ENCODE measurements at places on chromosomes 5 and 9.

DNA sequence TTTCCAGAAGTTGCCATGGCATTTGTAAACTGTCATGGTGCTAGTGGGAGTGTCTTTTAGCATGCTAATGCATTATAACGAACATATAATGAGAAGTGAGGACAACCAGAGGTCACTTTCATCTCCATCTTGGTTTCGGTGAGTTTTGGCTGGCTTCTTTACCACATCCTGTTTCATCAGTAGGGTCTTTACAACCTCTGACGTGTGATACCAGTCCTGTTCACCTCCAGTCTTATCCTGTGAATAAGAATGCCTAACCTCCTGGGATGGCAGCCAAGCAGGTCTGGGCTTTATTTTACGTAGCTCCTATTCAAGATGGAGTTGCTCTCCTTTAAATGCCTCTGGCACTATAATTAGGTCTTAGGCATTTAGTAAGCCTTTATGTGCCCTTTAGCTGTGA is 20.4 kb upstream of the RFK start:
- DNase-seq, result no peak

GRCh38 chr5:115338851-115339250 is 42.4 kb upstream of the CCDC112 start:
- no peak for DNase-seq

GRCh38 chr9:21801683-21802417 is 586 bp upstream of the MTAP start:
- no peak for DNase-seq

- no peak for DNase-seq
Observed at GRCh38 chr9:107738789-107739188, 249.2 kb upstream of the KLF4 start.

- no peak for DNase-seq
Observed at GRCh38 chr5:169104937-169105494, 195.9 kb downstream of the SLIT3 start.

DNA sequence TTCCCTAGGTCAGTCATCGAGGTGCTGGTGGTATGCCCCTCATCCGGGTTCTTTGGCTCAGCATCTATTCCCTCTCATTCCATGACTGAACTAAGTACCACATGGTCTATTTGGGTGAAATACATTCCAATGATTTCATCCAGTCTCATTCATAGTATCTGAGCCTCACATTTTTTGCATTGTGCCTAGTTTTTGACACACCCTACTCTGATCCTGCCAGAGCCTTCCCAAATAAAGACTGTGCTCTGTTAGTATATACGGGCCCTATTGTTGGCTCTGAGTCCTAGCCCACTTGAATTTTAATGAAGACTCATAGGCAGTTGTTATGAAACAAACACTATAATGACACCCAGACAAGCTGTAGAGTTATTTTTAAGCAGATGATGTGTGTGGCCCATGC is 740.7 kb downstream of the CETN3 start:
- DNase-seq, result no peak

DNA sequence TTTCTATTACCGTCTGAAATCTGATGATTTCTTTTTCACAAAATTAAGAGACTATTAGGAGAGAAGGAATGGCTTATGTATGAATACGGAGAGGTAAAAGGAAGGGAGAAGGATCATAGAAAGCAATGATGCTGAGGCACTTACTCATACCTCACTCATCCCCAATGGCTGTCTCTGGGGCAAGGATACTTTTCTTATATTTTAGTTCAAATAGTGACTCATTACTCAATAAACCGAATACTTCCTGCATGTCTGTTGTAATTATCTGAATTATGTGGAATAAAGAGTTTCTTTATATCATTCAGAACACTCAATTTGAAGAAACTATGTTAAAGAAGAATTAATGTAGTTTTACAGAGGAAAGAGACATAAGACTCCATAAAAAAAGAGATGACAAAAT is 284.5 kb upstream of the NUDT12 start:
- no peak for DNase-seq

DNA sequence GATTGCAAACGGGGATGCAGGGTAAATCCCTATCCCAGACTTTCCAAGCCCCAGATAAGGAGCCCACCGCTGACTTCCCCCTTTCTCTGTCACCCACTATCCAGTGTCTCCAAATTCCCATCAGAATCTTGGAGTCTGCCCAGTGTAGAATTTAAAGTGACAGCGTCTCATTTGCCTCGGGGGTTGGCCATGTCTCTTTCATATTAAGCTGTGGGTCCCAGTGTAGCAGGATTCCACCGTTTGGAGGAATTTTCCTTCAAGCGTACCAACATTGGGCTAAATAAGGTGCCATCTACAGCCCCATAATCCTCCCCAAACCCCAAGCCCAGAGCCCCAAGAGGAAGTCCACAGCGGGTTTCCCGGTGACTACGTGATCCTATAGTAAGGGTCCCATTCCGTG is 1.1 kb downstream of the BRINP1 start:
- DNase-seq, result no peak

DNA sequence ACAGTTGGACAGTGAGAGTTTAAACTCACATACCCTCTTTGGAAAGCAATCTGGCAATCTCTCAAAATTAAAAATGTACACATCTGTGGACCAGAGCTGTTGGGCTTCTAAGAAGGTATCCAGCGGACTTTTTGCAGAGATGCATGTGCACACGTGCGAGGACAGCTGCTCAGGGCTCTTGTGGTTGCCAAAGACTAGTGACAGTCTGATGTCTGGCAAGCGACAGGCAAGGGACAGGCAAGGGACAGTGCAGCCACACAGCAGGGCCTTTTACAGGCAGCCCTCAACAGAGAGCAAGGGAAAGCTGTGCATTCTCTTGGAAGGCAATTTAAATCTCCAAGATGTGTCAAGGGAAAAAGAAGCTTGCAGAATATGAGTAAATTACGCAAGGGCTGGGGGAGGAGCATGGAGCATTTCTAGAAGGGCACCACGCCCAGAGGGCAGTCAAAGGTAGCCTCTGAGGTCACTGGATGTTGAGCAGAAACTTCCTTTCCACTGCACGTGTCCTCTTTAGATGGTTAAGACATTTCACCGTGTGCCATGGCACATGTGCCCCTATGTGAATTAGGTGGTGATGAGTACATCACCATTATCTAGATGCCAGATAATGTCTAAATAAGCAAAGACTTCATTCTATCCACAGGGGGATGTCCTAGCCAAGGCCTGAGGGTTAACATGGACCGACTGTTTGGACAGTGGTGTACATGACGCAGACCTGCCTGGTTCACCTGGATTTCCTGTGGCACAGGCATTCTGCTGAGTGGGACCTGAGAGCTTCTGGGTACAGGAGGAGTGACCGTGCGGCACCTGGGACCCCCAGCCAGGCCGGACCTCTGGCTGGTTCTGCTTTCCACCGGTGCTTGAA is 9.1 kb downstream of the GFPT2 start:
- DNase-seq, result no peak

DNA sequence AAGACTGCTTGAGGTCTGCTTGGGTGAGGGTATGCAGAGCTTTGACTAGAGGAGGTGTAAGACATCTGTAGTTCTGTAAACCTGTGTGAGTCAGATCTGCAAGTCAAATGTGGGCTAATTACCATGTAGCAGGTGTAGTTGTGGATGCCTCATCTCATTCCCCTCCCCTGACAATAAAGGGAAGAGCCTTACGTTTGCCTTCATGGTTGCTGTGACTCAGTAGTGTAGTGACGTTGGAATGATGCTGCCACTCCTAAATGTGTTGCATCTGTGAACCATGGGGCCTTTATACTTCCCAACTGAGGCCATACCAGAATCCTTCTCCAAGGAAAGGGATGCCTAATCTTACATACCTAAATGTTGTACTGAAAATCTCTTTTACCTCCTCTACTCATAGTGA is 26.0 kb downstream of the PRDM6 start:
- no peak for DNase-seq

DNA sequence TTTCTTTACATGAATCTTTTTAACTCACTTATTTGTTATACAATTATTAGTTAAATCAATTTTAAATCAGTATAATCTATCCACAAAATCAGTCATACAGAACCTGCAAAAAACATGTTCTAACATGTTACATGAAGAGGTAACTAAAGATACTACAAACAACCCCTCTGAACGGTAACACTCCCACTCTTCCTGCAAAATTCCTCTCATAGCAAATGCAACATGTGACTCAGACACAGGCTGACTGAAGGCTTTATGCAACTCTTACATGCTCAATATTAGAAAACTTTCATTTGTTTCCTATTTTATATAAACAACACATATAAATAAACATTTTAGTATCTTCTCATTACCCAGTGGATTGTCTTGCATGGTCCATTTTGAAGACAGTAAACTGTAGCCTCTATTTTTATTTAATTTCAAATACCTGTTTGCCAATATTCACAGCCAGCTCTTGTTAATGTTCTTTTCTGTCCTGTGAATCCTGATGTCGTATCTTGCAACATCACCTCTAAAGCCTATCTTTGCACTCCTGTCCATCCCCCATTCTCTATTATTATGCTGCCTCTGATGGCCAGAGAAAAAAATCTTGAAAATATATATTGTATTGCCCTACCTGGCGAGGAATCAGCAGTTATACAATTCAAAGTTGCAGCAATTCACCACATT is 100.5 kb upstream of the CCDC152 start:
- DNase-seq, result no peak

GRCh38 chr5:60487476-60487875 is 212.5 kb downstream of the DEPDC1B start:
- no peak for DNase-seq

GRCh38 chr9:121620777-121621449 is 30.5 kb upstream of the DAB2IP start:
- no peak for DNase-seq

Measured in hypothalamus (tissue), 51 donors.